Stimulated activated CD4-positive, alpha-beta T cell treated with anti-CD3 and anti-CD28 coated beads, Interleukin-4, amount 100 ng/mL, for 1 hour (primary cell): ENCODE measurements at places on chromosomes 13 and 19.

GRCh38 chr19:17527326-17527725, 15.9 kb downstream of the PGLS start:
- DNase-seq: no peak

DNA sequence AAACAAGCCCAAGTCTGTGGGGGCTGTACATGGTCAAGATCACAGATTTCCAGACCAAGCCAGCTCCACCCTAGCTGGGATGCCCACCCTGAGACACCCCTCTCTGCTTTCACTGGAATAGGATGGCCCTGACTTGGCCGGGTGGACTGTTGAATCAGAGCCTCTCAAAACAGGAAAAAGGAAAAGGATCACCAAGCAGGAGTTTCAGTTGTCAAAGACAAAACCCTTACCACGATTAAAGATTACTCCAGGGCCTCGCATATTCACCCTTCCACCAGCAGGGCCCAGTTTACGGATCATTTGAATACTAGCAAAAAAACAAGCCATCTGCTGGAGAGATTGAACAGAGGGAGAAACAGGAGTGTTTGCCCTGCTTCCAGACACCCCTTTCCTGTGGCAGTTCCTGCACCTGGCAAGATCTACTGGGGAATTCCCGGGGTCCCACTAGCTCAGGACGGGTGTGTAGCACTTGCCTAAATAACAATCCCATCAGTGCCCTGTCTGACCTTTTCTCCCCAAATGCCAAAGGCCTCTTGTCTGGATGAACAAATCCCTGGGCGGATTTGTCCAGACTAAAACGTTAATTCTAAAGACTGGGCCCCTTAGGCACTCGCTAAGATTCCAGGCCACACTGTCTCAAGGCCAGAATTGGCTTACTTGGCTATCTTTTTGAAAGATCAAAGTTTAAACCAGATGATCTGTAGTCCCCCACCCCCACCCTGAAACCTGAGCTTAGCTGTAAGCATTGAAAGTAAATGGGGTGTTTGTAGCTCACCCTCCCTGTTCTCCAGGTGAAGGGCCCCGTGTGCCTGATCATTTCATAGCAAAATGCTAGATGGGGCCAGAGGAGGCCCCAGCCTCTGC, 38.4 kb downstream of the ACTN4 start:
- DNase-seq: no peak

GRCh38 chr13:98526182-98526512, 50.8 kb downstream of the STK24 start:
- DNase-seq: no peak

DNA sequence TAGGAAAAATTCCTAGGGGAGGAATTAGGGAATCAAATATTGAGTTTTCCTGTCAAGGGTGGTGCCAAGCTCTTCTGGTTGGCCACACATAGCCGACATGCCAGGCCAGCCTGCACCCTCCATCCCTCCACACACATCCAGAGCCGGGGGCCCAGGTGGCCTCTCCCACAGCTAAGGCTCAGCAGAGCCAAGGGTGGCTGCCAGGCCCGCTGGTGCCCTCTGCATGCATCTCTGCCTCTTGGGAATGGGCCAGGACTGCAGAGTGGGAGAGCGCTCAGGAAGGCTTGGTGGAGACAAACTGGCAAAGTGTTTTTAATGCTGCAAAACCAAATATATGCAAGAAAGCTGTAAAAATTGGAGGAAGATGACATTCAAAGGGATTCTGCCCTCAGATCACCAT, 42.7 kb upstream of the GAS6 start:
- DNase-seq: no peak

GRCh38 chr13:107296804-107297203, 728.9 kb upstream of the ARGLU1 start:
- DNase-seq: no peak

- no peak for DNase-seq
Observed at GRCh38 chr19:41319500-41320184, 9.7 kb downstream of the CCDC97 start.

DNA sequence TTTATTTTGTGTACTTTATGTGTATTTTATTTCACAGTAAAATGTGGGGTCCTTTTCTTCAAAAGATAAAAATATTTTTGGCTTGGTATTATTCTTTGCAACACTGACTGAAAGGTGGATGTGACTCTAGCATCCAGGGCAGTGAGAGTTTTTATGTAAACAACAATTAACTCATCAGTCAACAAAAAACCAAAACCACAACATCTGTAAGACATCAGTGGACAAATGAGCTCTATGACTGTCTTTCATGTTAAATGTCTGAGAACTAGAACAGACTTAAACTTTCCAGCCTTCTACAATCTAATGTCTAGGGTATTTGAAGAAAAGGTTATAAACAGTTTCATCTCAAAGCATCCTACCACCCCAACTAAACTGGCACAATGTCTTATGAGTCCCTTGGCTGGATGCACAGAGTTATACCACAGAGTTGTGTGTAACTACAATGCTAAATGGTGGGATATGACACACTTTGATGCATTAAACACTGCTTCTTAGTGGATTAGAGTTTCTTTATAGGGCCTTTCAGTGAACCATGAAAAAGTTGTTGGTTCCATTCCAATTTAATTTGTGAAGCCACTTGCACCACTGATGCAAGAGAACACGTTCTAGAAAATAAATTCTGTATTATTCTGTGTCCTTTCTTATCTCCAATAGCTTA, 544.2 kb upstream of the KLF12 start:
- no peak for DNase-seq

- DNase-seq: no peak
Observed at GRCh38 chr19:8355631-8356402, 8.1 kb upstream of the ANGPTL4 start.

DNA sequence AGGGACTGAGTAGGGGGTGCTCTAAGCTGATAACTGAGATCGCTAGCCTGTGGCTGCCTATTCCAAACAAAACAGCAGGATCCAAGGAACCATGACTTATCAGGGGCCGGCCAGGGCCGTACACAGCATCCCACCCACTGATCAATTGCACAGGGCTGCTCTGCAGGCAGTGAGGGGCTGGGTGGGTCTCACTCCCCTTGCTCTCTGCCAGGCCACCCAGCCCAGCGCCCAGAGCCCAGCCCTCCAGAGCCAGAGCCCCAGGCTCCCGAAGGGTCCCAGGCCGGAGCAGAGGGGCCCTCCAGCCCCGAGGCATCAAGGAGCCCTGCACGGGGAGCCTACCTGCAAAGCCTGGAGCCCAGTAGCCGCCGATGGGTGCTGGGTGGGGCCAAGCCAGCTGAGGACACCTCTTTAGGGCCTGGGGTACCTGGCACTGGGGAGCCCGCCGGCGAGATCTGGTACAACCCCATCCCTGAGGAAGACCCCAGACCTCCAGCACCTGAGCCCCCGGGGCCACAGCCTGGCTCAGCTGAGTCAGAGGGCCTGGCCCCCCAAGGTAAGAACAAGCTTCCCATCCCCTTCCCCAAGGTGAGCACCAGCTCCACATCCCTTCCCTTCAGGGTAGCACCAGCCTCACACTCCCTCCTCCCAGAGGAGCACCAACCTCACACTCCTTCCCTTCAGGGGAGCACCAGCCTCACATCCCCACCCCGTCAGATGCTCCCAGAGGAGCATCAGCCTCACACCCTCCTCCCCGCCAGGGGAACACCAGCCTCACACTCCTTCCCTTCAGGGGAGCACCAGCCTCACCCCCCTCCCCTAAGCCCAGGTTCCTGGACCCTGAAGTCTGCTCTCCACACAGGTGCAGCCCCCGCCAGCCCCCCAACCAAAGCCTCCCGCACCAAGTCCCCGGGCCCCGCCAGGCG, 1.9 kb downstream of the SYDE1 start:
- no peak for DNase-seq

DNA sequence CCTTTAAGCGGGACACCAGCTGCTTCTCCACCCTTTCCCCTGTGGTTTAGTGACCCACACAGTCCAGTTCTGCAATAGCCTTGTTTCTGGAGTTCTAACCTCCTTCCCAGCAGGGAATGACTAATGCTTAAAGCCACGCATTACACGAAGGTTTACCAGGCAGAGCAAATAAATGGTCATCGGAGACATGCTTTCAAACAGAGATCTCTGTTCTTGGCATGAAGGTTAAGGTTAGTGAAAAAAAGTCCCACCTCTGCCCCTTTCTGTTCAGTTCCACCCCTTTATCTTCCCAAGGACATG, 25.3 kb upstream of the MEDAG start:
- no peak for DNase-seq

DNA sequence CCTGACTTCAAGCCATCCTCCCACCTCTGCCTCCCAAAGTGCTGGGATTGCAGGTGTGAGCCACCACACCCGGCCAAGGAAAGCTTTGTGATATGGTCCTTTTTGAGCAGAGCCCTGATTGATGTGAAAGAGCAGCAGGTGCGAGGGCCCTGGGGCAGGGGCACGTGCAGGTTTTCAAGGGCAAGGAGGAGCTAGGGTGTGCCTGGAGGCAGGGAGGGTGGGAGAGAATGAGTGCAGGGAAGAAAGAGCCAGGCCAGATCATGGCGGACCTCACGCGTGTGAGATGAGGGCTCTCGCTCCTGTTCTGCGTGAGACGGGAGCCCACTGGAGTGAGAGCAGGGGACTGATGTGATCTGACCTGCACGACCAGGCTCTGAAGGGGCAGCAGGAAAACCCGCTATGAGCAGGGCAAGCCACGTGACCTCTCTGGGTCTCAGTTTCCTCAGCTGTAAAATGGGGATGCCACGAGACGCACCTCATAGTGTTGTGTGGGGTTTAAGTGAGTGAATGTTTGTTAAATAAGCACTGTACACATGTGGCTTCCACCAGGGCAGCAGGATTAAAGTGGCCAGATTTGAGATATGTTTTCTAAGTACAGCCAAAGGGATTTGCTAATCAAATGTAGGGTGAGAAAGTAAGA, 25.8 kb downstream of the FAAP24 start:
- no peak for DNase-seq

GRCh38 chr13:112974671-112975070, 5.7 kb downstream of the MCF2L start:
- DNase-seq: no peak

DNA sequence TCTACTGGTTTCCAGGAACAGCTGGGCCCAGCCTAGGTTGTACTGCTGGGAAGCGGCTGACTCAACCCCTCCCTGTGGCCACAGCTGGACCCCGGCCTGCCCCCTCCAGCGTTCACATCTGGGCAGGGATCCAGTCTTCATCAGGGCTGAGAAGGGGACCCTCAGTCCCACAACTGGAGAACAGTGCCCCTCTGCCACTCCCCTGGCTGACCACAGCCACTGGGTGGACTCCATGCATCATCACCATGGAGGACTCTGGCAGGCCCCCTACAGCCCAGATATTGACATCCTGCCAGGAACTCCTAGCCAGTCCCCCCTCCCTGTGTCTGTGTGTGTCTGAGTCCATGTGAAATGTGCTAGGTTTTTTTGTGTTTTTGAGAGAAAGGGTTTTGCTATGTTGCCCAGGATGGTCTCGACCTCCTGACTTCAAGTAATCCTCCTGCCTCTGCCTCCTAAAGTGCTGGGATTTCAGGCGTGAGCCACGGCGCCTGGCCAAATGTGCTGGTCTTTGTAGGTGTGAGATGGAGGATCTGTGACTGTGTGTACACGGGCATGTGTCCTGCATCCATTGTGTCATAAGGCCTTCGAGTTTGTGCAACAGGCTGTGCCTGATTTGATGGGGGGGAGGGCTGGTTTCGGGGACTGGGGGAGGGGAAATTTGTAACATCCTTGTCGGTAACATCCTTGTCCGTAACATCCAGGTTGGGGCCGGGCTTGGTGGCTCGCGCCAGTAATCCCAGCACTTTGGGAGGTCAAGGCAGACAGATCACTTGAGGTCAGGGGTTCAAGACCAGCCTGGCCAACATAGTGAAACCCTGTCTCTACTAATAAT, 4.0 kb upstream of the HOOK2 start:
- DNase-seq: no peak

GRCh38 chr13:106858903-106859532, 291.1 kb upstream of the ARGLU1 start:
- DNase-seq: no peak

- DNase-seq: no peak
Observed at GRCh38 chr13:60427285-60427684, 30.3 kb downstream of the TDRD3 start.

- no peak for DNase-seq
Observed at GRCh38 chr13:79742923-79743322, 262.0 kb downstream of the NDFIP2 start.

DNA sequence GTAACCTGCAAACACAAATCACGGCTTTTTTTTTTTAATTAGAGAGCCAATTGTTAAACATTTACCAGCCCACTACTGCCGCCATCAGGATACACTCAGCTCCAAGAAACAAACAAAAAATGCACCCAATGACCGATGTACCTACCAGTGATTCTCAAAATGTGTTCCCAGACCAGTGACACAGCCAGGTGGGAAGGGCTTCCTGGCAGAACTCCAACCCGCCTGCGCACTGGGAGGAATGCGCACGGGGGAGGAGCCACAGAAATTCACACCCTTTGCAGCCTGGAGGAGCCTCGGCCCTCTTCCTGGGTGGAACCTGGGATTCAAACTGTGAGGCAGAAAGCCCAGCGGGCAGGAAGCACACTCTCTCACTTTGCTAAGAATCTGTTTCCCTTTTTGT, 255.9 kb downstream of the TBC1D4 start:
- DNase-seq: no peak

- DNase-seq: no peak
Observed at GRCh38 chr13:50677687-50678463, 165.6 kb downstream of the DLEU7 start.

GRCh38 chr19:16295057-16295456, 29.6 kb upstream of the KLF2 start:
- DNase-seq: no peak

- DNase-seq: no peak
Observed at GRCh38 chr13:59547950-59548349, 615.8 kb downstream of the DIAPH3 start.

- no peak for DNase-seq
Observed at GRCh38 chr19:51644636-51645271, 1.9 kb downstream of the SIGLEC14 start.

DNA sequence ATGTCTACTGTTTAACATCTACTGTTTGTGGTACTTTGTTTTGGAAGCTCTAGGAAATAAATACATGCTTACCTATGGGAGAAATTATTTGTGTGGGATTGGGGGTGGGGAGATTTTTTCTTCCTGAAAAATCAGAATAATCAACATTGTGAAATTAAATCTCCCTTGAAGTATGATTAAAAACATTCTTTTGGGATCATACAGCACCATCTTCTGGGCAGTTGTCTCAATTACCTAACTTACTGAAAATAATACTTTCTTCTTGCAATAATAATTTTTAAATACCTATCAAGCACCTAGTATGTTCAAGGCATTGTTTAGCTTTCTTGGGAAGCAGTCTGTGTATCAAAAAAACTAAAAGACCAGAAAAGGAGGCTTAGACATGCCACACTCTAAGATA, 576.5 kb upstream of the ARGLU1 start:
- no peak for DNase-seq

- no peak for DNase-seq
Observed at GRCh38 chr13:101640788-101641400, 188.4 kb downstream of the ITGBL1 start.

DNA sequence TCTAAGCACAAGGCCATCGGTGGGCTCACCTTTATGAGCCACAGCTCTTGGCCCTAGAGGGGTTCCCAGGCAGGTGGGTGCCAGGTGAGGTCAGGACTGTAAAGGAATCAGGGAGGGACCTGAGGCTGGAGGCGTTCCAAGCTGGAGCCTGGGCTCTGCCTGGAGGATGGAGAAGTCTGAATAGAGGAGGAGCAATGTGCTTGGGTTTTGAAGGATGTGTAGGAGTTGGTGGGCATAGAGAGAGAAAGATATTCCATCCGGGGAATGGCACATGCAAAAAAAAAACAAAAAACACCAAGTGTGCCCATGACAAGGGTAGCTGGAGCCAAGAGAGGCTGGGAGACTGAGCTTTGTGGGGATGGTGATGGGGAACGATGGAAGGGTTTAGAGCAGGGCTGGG, 2.4 kb downstream of the GRIN3B start:
- no peak for DNase-seq

GRCh38 chr19:13024126-13024950, 29.1 kb downstream of the NFIX start:
- no peak for DNase-seq
